ENCODE measurements at places on chromosomes 1 and 21.
A peak's percentile ranks its signal among the peaks of the same experiment; 100 is the strongest.

DNA sequence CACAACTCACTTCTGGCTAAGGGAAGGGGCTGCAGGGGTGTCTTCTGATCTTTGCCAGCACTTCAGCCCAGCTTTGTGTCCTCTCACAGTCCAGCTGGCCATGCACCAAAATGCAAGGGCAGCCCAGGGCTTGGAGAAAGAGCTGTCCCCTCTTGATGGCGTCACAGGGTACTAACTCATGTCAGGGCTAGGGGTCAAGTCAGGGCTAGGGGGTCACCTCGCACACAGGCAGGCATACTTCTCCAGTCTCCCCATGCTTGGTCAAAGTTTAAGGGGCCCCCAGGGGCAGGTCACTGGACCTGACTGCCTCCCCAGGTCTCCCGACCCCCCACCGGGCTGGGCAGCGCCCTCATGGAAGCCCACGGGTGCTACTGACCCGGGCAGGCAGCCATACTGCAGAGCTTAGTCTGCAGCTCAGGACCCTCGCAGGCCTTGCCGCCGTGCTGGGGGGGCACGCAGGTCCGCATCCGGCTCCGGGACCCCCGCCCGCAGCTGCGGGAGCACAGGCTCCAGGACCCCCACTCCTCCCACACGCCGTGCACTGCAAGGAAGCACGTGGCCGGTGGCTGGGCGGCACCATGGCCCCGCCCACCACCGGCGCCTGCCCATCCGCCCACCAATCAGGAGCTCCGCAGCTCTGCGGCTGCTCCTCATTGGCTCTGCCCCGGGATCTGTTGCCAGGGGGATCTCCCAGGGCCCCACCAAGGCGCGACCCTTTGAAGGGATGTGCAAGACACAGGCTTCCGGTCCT, 21.5 kb downstream of the ADGRB2 start:
- no peak for DNase-seq

DNA sequence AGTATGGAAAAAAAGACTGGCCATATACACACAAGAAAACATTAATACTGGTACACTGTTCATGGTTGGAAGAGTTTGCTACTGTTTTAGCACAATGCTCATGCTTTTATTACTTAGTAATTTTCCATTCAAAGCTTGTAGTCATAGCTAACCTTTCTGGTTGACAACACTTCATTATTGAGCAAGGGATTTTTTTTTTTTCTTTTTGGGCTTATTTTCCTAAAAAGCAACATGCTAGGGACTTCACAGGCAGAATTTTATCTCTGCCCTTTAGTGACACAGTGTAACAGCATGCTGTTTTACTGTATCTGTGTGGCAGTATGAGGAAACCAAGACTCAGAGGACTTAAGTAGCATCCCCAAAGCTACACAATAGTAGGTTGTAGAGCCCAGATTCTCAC, 58.5 kb downstream of the FGGY start:
- DNase-seq = no peak

DNA sequence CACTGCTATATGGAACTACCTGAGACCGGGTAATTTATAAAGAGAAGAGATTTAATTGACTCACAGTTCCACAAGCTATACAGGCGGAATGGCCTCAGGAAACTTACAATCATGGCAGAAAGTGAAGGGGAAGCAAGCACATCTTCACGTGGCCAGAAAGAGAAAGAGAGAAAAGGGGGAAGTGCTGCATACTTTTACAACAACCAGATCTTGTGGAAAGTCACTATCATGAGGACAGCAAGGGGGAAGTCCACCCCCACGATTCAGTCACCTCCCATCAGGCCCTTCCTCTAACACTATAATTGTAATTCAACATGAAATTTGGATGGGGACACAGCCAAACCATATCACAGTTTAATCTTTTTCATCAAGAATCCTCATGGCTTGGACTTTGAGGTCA, 339.2 kb upstream of the AJAP1 start:
- no peak for DNase-seq

DNA sequence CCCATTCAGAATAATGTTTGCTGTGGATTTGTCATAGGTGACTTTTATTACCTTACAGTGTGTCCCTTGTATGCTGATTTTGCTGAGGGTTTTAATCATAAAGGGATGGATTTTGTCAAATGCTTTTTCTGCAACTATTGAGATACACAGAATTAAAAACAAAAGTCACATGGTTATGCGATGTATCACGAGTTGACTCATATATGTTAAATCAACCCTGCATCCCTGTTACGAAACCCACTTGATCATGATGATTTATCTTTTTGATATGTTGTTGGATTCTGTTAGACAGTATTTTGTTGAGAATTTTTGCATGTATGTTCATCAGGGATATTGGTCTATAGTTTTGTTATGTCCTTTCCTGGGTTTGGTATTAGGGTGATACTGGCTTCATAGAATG, 10.7 kb upstream of the OR2T34 start:
- no peak for DNase-seq

- no peak for DNase-seq
These were observed 148.4 kb downstream of the SYT2 start for GRCh38 chr1:202561726-202562443.

- DNase-seq = peak; percentile 32
These were observed 24.3 kb downstream of the EBNA1BP2 start for GRCh38 chr1:43147625-43148327.

- DNase-seq = no peak
These were observed 32.1 kb downstream of the CACNA1S start for GRCh38 chr1:201080135-201080534.

GRCh38 chr1:155250246-155250632, 5.0 kb downstream of the ENTREP3 start:
- DNase-seq = no peak

DNA sequence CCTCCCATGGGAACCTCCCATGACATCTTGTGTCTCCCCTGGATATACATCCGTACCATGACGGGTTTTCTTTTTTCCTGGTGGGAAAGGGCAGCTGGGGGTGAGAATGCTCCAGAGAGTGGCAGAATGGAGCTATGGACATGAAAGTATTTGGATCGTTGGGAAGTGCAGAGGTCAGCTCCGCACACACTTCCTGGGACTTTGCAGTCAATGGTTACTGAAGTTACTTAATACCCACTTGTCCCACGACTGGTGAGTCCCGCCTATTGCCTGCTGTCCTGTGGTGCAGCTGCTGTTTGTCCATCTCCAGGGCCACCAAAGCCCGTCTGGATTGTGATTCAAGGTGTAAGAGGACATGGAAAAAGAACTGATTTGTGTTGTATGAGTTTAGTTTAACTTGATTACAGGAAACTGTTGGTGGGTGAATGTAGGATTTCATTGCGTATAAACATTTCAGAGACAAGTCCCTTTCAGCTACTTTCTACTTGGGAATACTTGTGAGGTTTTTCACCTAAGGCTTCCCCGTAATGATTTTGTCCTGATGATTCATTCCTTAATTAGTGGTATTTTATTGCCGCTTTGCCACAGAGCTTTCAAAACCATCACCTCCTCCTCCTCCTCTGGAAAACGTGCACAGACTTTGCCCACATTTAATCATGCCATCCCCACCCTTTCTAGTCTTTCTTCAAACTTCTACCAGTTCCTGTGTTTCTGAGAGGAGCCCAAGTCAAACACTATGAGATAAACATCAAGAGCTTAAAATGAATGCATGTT, 308.8 kb downstream of the KIF26B start:
- no peak for DNase-seq

DNA sequence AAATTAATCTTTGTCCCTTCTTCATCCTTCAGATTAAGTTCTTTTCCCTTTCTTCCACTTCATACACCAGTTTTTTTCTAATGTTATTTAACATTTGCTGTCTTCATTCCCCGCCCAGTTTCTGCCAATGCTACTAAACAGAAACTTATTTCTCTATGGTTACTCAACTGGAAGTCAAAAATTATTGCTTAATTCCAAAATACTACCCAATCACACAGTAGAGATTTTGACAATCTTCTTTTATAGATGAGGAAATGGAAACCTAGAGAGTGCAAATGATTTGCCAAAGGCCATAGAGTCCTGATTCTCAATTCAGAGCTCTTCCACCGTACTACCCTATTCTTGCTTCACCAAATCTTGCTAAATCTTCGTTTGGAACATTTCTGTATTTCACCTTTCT, 58.1 kb upstream of the SH3GLB1 start:
- DNase-seq = no peak

- no peak for DNase-seq
These were observed 459.9 kb downstream of the ADGRL2 start for GRCh38 chr1:82260666-82261065.

DNA sequence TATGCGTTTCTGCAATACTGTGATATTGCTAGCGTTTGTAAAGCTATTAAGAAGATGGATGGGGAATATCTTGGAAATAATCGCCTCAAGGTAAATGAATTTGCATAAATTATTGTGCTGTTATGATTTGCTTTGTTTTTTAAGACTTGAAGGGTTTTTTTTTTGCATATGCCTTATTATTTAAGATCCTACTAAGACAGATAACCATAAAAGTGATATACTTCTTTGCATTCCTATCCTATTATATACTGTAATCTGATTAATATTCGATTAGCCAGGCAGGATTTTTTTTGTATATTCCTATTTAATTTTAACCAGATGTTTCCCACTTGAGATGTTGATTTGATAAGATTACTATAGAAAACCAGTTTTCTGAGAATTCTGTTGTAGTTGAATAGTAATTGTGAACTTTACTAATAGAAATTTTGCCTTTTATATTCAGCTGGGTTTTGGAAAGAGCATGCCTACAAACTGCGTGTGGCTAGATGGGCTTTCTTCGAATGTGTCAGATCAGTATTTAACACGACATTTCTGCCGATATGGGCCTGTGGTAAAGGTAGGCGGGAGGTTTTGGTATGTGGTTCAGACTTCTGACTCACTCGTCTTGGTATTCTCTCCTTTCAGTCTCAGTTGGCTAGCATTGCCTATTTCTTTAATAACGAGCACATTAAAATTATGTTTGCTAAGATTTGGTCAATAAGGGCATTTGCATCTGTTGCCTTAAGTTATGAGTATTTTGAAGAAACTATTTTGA, 56.8 kb downstream of the ZBTB17 start:
- no peak for DNase-seq

- no peak for DNase-seq
These were observed 926 bp upstream of the SCMH1 start for GRCh38 chr1:41243079-41243385.

DNA sequence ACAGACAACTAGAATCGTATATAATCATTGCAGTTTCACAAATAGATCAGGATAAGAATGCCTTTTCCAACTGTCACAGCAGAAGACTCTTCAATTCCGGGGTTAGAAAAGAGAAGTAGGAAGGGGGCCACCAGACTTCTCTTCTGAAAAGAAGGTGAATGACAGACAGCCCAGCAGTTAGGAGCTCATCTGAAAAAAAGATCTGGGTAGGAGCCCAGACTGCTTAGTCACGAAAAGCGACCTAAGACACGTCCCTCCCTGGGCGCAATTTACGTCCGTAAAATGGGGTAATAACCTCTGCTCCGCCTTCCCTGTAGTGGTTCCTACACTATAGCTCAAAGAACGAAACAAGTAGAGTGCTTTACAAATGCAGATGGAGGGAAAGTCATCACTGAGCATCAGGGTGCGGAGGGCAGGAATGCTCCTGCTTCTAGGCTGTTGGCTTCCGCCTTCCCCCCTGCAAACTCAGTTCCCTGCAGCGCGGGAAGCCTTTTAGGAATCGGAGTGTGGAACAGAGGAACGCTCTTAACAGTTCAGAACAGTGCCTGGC, 582 bp downstream of the ORC1 start:
- DNase-seq = peak; percentile 38

GRCh38 chr1:15205586-15206346, 41.3 kb upstream of the FHAD1 start:
- DNase-seq = no peak

DNA sequence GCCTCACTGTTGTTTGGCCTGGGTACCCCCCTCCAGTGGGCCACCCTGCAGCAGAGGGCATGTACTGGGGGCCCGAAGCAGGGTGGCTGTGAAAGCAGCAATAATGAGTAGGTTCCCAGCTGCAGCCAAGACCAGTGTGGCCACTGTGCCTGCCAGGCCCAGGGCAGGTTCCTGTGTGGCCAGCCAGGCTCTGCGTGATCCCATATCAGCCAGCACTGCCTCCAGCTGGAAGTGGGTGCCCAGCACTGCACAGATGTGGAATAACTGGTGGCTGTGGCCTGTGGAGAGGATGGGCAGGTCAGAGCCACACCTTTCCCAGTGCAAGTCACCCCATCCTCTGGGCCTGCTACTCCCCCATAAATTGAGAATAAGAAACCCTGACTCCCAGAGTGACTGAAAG, 2.1 kb downstream of the BGLAP start:
- no peak for DNase-seq

- peak; percentile 56 for DNase-seq
These were observed 66.6 kb downstream of the GABPA start for GRCh38 chr21:25801217-25802014.

DNA sequence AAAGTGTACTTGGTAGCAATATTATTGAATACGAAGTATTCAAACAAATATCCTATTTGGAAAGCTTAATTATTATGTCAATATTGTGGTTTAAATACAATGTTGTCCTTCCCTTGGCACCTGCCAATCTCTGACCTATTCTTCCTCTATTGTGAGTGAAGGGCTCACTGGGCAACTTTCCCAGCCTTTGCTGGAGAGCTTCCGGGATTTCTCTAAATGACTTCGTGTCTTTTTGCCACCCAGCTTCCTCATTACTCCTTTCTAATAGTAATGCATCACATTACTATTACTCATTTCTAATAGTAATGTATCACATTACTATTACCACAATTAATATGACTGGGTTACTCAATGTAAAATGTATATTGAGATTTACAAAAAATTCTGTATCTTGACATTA, 880.6 kb downstream of the BRINP3 start:
- no peak for DNase-seq

GRCh38 chr1:159936273-159936904, 9.0 kb downstream of the IGSF9 start:
- peak; percentile 73 for DNase-seq

DNA sequence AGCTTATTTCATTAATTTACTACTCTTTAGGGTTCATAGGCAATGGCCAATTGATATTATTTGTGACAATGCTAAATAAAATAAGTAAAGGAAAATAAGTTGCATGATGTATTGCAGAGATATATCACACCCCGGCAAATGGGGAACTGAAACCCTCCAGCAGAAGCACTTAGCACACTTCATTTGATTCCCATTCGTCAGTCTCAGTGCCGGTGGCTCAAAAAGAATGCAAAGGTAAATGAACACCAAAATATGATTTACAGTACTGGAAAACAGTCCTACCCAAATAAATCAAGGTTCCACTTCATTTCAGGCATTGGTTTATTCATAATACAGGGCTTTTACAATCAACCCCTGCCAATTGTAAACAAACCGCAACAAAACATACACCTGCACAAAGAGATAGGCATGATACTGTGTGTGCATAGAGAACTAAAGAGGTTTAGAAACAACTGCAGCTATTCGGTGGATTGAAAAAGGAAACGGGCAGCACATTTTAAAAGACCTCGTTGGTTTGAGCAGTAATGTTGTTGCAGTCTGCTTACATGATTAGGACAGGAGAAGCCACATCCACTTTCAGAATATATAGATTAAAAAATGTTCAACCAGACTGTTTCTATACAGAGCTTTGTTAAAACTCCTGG, 1019.2 kb downstream of the TTLL7 start:
- no peak for DNase-seq

- no peak for DNase-seq
These were observed 6.8 kb downstream of the ETV3L start for GRCh38 chr1:157092831-157093230.
